Inflammatory macrophage treated with lipopolysaccharide for 4 hours (primary cell): ENCODE measurements at places on chromosomes 13 and 19.

GRCh38 chr19:28582796-28583195 lies 630.2 kb downstream of the UQCRFS1 start:
- DNase-seq, result no peak

- no peak for DNase-seq
These were observed 540.6 kb upstream of the SPRY2 start for GRCh38 chr13:80881495-80881894.

GRCh38 chr19:2355168-2356035 lies 4.7 kb upstream of the TMPRSS9 start:
- no peak for DNase-seq

DNA sequence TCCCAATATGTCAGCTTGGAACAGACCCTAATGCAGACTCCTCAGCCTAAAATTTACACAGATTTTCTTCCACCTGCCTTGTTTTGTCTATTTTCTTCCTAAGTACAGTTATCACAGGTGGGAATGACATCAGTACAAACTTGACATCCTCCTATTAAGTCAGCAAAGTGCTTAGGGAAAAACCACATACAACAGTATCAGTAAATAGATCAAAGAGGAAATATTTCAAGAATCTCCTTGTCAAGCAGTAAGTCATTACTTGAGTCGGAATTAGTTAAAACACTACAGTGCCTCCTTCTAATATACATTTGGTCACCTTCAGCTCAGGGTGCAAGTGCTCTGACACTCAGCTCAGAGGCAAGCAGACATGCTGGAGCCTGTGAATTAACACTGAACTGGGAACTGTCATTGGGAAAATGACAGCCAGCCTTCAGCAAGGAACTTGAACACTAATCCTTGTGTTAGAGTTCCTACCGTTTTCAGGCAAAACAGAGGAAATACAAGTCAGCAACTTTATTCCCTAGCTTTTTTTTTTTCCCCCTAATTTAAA lies 394.3 kb upstream of the HTR2A start:
- no peak for DNase-seq

DNA sequence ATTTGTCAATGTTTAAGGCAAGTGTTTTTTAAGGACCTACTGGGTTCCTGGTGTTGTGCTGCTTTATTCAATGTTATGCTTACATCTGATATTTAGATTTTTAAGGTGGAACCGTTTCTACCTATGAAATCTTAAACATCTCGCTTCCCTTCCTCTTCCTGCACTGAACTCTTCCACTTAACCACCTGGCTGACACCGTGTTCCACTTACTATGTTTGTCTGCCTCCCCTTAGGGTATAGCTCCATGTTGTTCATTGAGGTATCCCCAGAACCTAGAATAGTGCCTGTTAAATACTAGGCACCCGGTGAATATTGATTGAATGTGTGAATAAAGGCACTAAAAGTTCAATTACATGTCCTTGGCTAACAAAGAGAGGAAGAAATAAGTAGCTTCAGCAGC lies 104.9 kb downstream of the RNF17 start:
- no peak for DNase-seq

DNA sequence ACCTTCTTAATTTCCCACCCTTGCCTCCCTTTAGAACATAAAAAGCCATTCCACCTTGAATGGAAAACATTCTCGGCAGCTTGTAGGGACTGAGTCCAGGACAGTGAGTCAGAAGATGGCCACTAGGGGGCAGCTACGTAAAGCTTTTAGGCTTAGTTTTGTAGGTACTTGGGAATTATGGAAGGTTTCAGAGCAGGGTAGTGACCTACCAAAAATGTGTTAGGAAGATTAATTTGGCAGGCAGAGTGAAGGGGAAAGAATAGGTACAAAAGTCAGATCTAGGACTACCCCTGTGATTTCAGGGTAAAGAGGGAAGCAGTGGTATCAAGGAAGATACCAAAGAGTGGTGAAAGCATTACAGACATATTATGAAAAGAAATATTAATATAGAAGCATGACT lies 198.4 kb downstream of the NDFIP2 start:
- peak; percentile 73 for DNase-seq

- DNase-seq, result no peak
These were observed 224.7 kb downstream of the ZIC5 start for GRCh38 chr13:99746637-99747402.

DNA sequence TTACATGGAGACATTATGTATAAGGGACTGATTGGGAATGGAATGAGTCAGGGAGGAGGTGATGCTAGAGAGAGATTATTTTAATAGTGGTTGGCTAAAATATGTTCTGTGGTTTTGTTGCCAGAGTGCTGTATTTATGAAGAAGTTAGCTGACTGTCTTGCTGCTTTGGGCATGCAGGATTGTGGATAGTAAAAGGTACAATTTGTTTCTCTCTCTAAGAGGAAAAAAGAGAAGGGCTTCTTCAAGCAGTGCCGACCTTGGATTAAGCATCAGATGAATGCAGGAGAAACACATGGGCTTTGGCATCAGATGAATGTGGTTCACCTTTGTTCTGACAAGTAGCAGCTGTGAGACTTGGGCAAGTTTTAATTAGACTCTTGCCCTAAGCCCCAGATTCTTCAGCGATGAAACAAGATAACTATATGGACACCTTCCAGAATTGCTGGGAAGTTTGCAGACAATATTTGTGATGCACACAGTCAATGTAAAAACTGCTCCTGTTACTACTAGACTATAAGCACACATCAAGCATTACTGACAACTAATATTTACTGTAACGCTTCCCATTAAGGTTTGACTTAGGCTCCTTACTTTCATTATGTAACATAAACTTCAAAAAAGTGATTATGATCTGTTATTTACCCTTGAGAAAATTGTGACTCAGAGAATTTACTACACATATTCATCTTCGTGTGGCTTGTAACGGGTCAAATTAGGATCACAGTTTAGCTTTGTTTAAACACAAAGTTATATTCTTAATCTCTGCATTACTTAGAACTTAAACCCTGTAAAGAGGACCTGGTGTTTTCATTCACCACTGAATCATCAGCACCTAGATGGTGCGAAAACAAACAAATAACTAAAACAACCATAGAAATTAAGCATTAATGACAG lies 824.0 kb downstream of the PCDH9 start:
- no peak for DNase-seq

GRCh38 chr13:110380359-110381028 lies 73.4 kb downstream of the COL4A2 start:
- DNase-seq, result no peak

- no peak for DNase-seq
These were observed 716.4 kb downstream of the PCDH9 start for GRCh38 chr13:66513728-66514127.

GRCh38 chr19:38650172-38650775 lies 2.8 kb downstream of the ACTN4 start:
- no peak for DNase-seq

DNA sequence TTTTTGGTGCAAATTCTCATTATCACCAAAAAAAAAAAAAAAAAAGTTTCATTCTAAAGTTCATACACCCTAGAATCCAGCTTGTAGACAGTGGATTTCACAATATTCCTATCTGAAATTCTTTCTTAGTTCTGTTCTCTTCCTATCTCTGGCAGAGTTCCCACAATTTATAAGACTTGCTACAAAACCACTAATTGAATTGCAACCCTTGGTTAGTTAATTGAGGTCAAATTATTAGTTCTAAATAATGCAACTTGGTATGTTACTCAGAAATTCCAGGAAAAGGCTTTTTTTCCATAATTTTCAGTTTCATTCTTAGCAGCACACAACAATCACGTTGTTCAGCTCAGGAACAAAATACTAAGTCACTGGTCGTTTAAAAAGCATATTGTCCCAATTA lies 58.5 kb downstream of the SPATA13 start:
- no peak for DNase-seq

- no peak for DNase-seq
These were observed 64.8 kb upstream of the KLHL1 start for GRCh38 chr13:70172946-70173597.

GRCh38 chr13:78722700-78723099 lies 63.7 kb upstream of the OBI1 start:
- no peak for DNase-seq

GRCh38 chr13:111295886-111296285 lies 24.6 kb upstream of the TEX29 start:
- DNase-seq, result no peak

GRCh38 chr13:41085961-41086585 lies 24.8 kb downstream of the WBP4 start:
- no peak for DNase-seq

DNA sequence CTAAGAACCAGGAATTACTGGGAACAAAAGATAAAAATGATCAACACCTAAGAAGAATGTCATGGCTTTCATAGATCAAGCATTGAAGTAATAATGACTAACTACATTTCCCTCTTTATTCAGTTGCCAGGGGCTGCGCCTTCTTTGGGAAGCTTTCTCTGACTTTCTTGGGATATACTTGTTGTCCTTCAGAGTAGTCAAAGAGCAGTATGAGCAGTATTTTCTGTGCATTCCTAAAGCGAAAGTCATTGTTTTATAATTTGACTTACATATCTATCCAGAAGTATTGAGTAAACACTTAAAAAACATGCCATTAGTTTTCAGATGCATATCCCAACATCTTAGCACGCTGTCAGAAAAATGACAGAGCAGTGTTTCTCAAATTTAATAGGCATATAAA lies 2412.4 kb downstream of the PCDH9 start:
- DNase-seq, result no peak

- DNase-seq, result no peak
These were observed 80.6 kb upstream of the LRCH1 start for GRCh38 chr13:46472384-46472783.

DNA sequence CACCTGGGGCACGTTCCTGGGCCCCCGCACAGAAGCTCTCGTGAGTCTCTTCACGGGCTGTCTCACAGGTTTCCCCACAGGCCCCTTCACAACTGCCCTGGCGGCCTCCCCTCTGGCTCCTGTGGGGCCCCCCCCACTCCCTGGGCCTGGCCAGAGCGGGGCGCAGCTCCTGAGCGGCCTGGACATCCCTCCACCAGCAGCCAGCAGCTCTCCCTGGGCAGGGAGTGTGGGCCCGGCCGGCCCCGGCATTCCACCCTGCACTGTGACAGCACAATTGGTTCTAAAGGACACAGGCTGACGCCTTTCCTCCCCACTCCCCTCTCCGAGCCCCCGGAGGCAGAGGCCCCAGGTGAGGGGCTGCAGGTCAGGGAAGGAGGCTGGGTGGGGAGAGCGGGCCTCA lies 9.5 kb upstream of the TIMM13 start:
- DNase-seq, result no peak

- DNase-seq, result no peak
These were observed 7.8 kb downstream of the PNMA8A start for GRCh38 chr19:46463516-46463915.

- no peak for DNase-seq
These were observed 65.6 kb upstream of the TDRD3 start for GRCh38 chr13:60331249-60332012.

- no peak for DNase-seq
These were observed 650.8 kb upstream of the PCDH9 start for GRCh38 chr13:67880916-67881315.

GRCh38 chr19:33396701-33397535 lies 23.4 kb downstream of the CEBPG start:
- no peak for DNase-seq

DNA sequence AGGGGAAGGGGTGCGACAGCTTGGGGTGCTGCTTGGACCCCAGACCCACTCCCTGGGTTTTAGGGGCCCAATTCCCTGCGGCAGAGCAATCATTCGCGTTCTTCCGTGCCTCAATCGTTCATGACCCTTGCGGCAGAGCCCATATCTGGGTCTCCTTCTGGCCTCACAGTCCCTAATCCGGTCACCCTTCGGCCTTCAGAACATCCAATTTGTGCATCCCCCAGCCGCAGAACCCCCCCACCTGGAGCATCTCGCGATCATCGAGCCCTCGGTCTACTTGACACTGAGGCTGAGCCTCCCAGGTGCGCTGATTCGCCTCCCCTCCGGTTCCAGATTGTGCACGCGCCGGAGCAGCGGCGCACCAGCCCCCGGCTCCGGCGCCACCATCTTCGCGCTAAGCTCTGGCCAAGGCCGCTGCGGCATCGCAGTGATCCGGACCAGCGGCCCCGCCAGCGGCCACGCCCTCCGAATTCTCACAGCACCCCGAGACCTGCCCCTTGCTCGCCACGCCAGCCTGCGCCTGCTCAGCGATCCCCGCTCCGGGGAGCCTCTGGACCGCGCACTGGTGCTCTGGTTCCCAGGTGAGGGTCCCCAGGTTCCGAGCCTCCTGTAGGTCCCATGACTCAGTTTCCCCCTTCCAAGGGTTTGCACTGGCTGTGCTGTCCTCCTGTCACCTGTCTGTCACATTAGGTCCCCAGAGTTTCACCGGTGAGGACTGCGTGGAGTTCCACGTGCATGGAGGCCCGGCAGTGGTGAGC lies 501 bp downstream of the GTPBP3 start:
- DNase-seq, result peak; percentile 17

DNA sequence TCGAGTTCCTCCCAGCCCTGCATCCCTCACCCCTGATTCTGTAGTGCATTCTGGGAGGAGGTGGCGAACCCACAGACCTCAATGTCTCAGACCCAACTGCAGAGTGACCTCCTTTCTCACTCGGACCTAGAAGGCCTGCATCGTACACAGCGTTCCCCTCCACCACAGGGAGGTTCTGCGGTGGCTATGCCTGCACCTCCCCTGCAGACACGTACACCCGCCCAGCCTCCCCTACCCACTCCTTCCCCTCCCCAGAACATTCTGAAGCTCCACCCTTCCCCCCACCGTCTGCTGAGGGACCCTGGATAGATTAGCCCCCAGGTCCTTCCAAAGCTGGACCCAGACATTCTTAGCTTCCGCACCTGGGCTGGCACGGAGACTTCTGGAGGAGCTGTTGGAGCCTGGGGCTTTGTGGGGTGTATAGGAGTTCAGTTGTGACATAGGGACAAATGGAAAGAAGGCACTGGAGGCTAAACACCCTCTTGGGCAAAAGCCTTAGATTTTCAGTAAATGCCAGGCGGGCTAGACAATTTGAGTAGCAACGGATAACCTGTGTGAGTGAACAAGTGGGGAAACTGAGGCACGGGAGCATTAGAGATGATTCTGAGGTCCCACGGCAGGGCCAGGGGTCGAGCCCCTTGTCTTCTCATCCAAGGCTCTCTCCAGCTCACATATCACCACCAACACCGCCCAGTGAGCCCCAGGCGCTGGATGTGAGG lies 420 bp upstream of the FSD1 start:
- DNase-seq, result no peak

- DNase-seq, result no peak
These were observed 1005.5 kb downstream of the PCDH9 start for GRCh38 chr13:66224663-66225062.

DNA sequence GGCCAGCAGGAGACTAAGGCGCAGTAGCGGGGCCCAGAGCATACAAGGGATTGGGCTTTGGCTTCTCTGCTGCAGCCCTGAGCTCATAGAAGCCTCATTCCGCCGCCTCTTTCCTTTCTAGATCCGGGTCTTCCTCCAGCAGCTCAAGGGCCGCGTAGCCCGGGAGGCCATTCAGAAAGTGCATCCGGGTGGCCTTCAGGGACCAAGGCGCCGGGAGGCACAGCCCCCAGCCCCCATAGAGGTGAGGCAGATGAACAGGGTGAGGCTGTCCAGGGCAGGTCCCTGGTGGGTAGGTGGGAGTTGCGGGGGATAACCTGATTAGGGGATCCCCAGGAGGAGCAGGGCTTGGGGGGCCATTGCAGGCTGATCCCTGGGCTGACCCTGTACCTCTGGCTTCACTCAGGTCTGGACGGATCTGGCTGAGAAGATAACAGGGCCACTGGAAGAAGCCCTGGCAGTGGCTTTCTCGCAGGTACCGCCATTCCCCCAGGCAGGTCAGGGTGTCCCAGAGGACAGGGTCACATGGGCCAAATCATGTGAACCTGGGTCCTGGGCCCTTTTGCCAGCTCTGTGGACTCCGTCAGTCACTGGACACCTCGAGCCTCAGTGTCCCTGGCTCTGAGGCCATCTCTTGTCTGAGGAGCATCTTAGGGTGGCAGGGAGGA lies 1.3 kb downstream of the SNAPC2 start:
- no peak for DNase-seq
